H4 (cell line): ENCODE measurements at places on chromosomes 11 and 22. TPM values are rescaled to one million over a fixed set of nuclear protein-coding genes. Genes with fewer than 3 reads are reported as not detected.
A peak's percentile ranks its signal among the peaks of the same experiment; 100 is the strongest.

- no peak for DNase-seq
Measured at GRCh38 chr11:64216879-64217278, 9.1 kb downstream of the TRPT1 start.

Gene HBB
- not detected in 2 replicates for total RNA-seq

GRCh38 chr11:110089617-110090282 is 3.4 kb upstream of the ZC3H12C start:
- DNase-seq = no peak

GRCh38 chr11:19938169-19938856 is 222.0 kb downstream of the DBX1 start:
- DNase-seq = peak; percentile 62

Gene LDLRAD3
- total RNA-seq = 5.3 and 8.1 TPM in 2 replicates

Gene IFITM10
- total RNA-seq = 1.4 and 2.0 TPM in 2 replicates
